ENCODE measurements at places on chromosomes 5 and 9. TPM values are rescaled to one million over a fixed set of nuclear protein-coding genes. Genes with fewer than 3 reads are reported as not detected.

Gene CFAP157
- total RNA-seq: not detected

Gene SLC45A2
- under 0.01 TPM for total RNA-seq

Gene IRX4
- not detected for total RNA-seq

Gene BHMT2
- total RNA-seq: 7.7 TPM

Gene BAG1
- total RNA-seq: 32.0 TPM

Gene BTNL8
- total RNA-seq: 0.20 TPM

Gene MOB3B
- 0.99 TPM for total RNA-seq

Gene ACOT12
- not detected for total RNA-seq

Gene CXXC5
- 39.1 TPM for total RNA-seq

Gene PIP5K1B
- total RNA-seq: not detected

Gene FAM163B
- total RNA-seq: not detected

Gene TOR1A
- 26.8 TPM for total RNA-seq

Gene PCDHAC1
- total RNA-seq: under 0.01 TPM

Gene ARSK
- total RNA-seq: 1.6 TPM

Gene CDO1
- not detected for total RNA-seq

Gene PCDHA9
- total RNA-seq: under 0.01 TPM

Gene NAIP
- total RNA-seq: 2.4 TPM

Gene ARHGEF28
- 49.3 TPM for total RNA-seq

Gene EPB41L4B
- total RNA-seq: 0.44 TPM

Gene OBP2B
- not detected for total RNA-seq

Gene GABRA6
- total RNA-seq: under 0.01 TPM

Gene PCDHB8
- 0.44 TPM for total RNA-seq

Gene GPR151
- total RNA-seq: not detected

Gene CEL
- under 0.01 TPM for total RNA-seq

Gene CCNJL
- total RNA-seq: 6.3 TPM

Gene TPPP
- total RNA-seq: under 0.01 TPM

Gene PSD2
- under 0.01 TPM for total RNA-seq

Gene MARCOL
- total RNA-seq: not detected
